CD4-positive, alpha-beta memory T cell (primary cell): ENCODE measurements at places on chromosomes 7 and 10.

DNA sequence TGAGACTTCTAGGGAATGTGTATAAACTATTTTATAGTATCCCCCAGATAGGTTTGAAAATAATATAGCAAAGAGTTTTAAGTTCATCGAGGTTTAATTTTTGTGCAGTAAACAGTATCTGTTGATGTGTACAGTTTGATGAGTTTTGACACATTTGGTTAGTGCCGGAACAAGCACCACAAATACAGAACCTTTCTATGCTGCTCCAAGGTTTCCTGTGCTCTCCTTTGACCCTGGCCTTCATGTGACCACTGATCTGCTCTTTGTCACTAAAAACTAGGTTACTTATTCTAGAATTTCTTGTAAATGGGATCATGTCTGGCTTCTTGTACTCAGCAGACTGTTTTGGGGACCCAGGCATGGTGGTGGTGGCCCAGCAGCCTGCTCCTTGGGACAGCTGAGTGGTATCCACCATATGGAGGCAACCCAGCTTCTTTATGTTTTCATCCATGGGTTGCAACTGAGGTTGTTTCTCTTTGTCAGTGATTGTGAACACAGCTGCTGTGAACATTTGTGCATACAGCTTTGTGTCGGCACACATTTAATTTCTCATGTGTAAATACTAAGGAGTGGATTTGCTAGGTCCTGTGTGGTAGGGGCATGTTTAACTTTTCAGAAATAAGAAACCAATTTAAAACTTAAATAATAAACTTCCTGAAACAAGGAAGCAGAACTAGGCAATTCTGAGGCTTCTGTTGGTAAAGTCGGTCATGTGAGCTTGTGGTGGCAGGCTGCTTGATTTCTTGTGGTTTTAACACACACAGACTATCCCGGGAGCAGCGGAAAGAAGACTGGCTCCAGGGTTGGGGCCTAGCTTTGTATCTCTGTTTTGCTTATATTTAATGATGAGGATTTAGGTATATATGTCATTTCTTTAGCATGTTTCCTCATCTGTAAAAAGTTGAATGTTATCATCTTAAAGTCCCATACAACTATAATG is 219.4 kb downstream of the ABCA13 start:
- DNase-seq: no peak

DNA sequence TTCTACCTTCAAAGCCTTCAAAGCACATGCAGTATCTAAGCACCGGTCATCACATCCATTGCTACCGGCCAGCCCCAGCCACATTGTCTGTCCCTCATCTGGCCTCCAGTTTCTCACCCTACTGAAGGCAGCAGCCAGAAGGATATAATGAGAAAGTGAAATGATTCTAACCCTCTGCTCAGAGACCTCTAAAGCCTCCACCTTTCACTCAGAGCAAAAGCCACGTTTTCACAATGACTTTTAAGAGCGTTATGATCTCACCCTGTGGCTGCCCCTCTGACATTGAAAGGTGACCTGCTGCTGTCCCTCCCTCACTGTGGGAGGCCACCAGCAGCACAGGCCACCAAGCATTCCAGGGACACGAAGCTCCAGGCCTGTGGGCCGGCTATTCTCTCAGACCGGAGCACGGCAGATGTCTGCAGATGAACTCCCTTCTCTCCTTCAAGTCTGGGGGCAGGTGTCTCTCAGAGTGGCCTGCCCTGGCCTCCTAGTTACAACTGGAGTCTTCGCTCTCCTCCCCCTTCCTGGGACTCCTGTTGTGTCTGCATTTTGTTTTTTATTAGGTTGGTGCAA is 94.9 kb upstream of the EEPD1 start:
- no peak for DNase-seq

DNA sequence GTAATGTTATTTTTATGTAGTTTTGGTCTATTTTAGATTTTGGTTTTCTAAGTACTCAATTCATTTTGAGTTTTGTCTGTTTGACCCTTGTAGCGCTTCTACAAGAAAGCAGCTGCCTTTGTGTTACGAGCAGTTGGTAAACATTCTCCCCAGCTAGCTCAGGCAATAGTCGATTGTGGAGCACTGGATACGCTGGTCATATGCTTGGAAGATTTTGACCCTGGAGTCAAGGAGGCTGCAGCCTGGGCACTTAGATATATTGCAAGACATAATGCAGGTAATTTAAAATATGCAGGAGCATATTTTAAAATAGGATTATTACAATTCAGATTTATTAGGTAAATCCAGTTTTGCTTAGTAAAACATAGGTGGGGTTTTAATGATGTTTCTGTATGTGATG is 23.1 kb downstream of the SPAG6 start:
- DNase-seq: no peak

- no peak for DNase-seq
These were observed 28.4 kb downstream of the DPCD start for GRCh38 chr10:101616415-101617101.

DNA sequence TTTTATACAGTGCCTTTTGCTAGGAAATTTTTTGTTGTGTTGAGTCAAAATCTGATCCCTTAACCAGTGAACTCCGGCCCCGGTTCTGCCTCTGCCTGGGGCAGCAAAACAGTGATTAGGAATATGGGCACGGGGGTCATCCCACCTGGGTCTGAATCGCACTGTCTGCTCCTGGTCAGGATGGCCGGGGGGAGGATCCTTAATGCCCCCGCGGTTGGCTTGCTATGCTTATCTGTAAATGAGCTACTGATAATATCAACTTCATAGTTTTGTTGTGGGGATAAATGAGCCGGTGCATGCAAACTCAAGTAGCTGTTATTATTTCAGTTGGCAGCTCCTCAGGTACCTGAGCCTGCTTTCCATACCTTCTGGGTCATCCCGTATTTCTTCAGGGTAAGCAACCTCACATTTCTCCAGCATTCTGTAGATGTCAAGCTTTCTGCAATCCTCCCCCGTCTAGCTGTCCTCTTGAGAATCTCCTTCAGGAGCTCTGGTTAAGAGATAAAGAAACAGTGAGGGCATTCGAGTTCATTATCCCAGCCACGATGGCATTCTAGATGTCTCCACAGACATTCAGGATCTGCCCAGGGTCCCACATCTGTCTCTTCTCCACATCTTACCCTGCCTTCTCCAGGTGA is 592.2 kb downstream of the SDK1 start:
- DNase-seq: no peak

- DNase-seq: no peak
These were observed 572.0 kb downstream of the GRID1 start for GRCh38 chr10:85794553-85794952.

DNA sequence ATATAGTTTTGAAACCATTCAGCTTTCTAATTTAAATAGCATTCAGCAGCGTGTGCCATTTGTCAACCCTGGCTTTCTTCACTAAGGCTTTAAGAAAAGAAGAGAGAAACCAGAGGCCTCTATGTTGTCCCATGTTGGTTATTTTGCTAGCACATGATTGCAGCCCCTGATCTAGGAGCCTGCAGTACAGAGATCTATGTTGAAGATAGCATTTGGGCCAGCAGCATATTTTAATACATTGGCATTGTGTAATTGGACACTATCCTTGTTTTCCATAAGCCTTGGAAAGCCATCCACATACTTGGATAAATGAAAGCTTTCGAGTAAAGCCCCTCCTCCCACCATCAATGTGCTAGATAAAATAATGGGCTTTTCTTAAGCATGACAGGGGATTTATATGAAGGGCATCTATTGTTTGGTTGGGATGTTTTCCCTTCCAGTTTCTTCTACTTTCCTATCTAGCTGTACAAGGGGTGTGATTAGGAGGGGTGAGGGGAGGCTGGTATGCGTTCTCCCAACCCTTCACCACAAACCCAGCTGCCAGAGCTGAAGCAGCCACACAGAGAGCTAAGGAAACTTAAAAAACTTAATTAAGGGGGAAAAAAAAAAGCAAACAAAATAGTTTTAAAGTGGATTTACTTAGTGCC is 23.1 kb upstream of the SDHAF3 start:
- DNase-seq: no peak

GRCh38 chr7:132815696-132816311 is 239.5 kb upstream of the PLXNA4 start:
- DNase-seq: no peak

GRCh38 chr10:124171561-124171960 is 78.2 kb upstream of the CHST15 start:
- DNase-seq: no peak

- DNase-seq: no peak
These were observed 113.0 kb downstream of the SEC23IP start for GRCh38 chr10:120005207-120006201.

GRCh38 chr7:110017405-110017804 is 1073.5 kb upstream of the LRRN3 start:
- no peak for DNase-seq

DNA sequence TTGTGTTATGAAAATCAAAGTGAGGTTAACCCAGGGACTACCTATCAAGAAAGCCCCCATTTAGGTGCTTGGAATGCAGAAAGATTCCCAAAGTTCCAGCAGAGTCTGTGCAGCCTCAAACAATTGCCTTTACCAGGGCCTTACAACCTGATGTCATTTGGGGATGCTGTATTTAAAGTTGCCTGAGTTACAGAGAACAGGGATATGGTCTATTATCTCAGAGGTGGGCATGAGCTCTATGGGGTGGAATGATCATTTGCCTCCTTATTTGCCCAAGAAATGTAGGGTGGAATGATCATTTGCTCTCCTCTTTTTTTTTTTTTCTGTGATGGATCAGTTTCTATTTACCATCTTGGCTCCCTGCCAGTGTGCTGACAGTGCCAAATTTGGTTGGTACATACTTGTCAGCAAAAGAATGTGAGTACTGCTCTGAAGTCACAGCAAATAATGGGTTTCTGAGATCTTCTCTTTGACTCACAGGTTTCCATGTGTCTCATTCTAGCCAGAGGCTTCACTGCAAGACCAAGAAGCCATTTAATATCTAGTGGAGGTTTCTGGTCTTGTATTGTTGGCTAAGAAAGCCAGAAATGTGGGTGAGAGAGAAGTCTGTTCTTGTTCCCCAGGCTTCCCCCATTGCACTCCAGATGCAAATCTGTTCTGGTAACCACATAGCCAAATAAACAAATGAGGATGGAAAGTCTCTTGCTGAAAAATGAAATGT is 45.5 kb upstream of the ZNRF2 start:
- DNase-seq: no peak

DNA sequence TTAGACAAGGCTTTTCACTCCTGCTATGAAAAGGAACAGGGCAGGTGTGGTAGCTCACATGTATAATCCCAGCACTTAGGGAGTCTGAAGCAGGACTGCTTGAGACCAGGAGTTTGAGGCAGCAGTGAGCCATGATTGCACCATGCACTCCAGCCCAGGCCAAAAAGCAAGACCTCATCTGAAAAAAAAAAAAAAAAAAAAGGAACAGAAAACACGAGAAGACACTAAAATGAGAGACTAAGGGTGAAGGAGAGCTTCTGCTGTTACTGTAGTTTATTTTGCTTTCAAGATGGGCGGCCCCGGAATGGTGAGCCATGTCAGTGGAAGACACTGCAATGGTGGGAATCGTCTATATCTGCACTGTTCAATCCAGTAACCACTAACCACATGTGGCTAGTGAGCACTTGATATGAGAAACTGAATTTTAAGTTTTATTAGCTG is 9.9 kb downstream of the PIP4K2A start:
- no peak for DNase-seq

DNA sequence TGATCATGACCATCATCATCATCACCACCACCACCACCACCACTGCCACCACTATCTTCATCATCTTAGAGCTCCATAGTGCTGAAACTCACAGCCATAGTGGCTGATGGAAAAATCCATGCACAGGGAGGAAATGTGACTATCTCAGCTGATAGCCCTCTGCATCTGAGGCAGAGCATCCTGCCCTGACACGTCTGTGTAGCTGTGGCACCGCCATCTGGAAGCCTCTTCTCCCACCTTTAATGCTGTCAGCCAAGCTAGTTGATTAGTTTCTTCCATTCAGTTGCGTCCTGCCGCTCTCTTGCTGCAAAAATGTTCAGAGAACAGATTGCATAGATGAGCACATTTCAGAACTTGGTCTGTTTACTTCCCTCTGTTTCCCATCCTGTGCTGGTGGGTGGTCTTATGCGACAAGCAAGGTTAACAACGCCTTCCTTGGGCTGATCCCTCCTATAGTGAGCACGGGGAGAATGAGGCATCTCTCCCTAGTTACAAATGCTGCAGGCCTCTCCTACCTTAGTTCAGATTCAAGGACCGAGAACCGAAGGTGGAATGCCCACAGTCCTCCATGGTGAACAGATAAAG is 478.6 kb downstream of the PLXNA4 start:
- DNase-seq: no peak

DNA sequence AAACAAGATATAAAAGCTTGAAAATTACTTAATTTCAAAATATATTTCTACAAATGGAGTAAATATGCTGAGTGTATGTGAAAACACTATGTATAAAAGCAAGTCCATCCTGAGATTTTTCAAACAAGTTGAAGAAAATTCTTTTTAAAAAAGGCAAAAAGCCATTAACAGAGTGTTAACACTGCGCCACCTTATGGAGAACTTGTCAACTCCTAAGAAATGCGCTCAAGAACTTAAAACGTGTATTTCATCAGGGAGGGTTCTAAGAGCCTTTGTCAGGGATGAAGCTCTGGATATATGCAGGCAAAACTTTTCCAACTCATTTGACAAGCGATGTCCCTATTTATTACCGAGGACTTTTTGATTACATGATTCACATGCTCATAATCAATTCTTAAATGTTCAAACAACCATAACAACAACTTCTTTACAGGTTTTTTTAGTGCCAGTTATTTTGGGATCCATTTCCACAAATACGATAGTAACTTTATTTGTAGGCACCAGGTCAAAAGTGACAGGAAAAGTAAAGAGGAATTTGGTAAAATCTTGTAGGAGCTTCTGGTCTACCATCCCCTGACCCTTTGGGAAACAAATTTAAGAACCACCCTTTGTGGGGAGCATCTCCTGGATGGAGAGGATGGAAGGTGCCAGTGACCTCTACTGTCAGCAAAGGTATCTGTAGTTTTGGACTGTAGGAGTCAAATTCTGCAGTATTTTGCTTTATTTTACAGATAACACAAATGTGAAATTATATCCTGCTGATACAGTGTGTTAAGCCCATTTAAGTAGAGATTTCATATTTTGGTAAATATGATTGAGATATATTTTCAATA is 23.2 kb downstream of the CALCR start:
- DNase-seq: no peak

DNA sequence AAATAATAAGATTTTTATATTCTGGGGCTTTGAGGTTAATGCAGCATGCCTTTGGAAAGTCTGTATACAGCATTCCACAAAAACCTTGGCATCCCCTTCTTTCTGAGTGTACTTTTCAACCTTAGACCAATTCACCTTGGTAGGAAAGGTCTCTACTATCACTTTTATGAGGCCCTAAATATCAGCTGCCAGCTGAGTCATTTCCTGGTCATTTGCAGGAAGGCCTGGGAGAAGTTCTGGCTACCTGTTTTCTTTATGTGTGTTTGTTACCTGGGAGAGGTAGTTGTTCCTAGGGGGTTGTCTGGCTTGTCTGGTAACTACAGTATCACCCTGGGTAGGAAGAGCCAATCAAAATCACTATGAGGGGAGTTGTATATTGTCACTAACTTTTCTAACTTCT is 4.1 kb downstream of the SPAM1 start:
- DNase-seq: no peak

- DNase-seq: no peak
These were observed 110.6 kb downstream of the ABLIM1 start for GRCh38 chr10:114547514-114547913.
